Globus pallidus (tissue), 1 donor: ENCODE measurements at places on chromosomes 5 and 9.

- DNase-seq, result no peak
Observed at GRCh38 chr5:82045554-82046275, 73.9 kb downstream of the ATG10 start.

- DNase-seq, result no peak
Observed at GRCh38 chr9:37923118-37923795, 19.3 kb upstream of the SLC25A51 start.

DNA sequence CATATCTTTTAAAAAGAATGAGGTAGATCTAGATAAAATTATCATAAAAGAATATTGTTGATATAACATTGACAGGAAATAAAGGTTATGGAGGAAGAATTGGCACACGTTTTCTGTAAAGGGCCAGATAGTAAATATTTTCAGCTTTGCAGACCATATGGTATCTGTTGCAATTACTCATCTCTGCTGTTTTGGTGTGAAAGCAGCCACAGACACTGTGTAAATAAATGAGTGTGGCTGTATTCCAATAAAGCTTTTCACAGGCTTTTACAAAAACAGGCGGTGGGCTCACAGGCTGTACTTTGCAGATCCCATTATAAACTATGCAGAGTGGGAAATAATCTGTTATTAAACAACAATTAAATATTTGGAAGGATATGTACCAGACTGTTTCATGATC, 87.4 kb downstream of the SGCD start:
- DNase-seq, result no peak

DNA sequence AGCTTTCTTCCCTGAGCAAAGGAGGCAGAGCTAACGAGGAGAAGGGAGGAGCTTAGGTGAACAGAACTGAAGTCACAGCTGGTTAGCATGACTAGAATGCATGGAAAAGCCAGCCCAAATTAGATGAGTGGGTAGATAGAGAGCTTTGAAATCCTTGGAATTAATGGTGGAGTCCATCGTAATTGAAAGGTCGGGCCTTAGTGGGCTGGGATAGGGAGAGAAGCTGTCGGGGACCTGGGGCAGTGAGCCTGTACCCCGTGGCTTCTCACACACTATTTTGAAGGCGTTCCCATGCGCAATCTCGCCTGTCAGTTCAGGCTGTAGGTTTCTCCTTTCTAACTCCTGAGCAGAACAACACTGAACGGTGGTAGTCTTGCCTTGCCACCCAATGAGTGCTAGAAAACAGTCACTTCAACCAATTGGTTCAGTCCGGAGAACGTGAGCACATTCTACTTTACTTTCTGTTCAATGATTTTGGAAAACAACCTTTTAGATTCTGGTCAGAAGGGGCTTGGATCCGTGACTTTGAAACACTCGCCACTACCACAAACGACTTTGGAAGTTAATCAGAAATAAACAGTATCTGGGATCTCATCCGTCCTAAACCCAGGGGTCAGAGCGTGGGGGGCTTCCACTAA, 655 bp upstream of the RAI14 start:
- peak; percentile 75 for DNase-seq

GRCh38 chr5:73292816-73293459, 119.9 kb downstream of the TMEM174 start:
- no peak for DNase-seq

- DNase-seq, result no peak
Observed at GRCh38 chr9:108746864-108747263, 108.9 kb downstream of the ACTL7B start.

DNA sequence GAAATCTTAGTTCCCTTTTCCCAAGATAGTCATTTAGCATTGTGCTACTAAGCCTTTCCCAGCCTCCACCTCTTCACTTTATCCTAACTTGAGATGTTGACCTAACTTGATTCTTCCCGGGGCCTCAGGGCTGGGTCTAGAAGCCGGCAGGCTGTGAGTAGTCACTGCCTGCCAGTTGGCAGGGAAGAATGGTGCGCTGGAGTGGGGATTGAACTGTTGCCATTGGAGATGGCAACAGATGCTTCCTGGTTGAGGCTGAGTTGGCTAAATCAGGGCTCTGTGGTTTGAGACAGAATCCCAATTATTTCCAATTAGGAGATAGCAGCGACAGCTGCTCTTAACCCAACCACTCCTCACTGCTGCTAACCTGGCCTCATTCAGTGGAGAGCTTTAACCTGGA, 343.1 kb downstream of the BRINP1 start:
- peak; percentile 55 for DNase-seq

- no peak for DNase-seq
Observed at GRCh38 chr9:124593200-124593599, 86.0 kb upstream of the NR5A1 start.

DNA sequence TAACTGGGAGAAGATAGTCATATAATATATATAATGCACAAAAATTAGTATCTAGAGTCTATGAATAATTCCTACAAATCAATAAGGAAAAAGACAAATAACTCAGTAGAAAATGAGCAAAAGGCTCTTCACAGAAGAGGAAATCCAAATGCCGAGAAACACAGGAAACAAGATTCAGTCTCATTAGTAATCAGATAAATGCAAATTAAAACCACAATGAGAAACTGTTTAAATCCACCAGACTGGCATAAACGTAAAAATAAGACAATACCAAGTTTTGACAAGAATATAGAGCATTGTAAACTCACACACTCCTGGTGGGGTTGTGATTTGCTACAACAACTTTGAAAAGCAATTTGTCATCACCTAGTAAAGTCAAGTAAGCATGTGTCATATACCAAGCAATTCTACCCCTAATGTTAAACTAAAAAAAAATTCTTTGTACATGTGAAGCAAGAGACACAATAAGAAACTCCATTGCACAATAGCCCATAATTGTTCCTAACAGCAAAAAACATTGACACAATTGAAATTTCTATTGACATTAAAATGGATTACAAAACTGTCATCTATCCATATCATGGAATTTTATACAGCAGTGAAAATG, 21.0 kb upstream of the UBLCP1 start:
- DNase-seq, result no peak

DNA sequence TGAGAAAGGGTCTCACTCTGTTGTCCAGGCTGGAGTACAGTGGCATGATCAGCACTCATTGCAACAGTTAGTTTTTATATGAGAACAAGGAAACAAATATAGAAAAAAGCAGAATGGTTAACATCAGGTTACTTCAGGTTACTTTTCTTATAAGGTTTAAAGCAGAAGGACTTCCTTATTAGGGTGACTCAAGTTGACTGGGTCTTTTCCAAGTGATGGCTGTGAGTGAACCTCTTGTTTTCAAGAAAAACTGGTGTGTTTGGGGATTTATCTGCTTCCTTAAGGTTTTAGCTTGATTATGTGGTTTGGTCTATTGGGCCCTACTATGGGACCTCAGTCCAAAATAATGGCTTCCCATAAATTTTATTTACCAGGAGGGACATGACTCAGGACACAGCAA, 99.2 kb downstream of the ARRDC3 start:
- no peak for DNase-seq

- DNase-seq, result no peak
Observed at GRCh38 chr9:4045556-4045955, 254.3 kb downstream of the GLIS3 start.

GRCh38 chr5:128213340-128213739, 129.8 kb downstream of the SLC12A2 start:
- DNase-seq, result peak; percentile 67

DNA sequence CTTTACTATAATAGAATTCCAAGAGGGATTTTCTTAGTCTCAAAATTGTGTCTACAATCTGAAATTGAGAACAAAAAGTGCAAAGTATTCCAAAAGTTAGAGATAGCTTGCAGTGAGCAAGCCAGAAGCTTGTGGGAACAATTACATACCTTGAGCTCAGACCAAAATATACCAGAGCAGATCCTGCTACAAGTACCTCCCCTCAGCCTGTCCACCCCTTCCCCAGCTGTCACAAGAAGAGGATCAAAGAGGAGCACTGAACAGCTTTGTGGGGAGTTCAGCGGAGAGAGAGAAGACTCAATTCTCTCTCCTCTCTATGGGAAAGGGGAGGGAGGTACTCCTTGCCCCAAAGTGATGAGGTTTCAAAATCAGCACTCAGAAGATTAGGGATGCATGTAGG, 869.2 kb upstream of the DMAC1 start:
- no peak for DNase-seq

GRCh38 chr5:91865915-91866314, 482.8 kb upstream of the ARRDC3 start:
- no peak for DNase-seq

DNA sequence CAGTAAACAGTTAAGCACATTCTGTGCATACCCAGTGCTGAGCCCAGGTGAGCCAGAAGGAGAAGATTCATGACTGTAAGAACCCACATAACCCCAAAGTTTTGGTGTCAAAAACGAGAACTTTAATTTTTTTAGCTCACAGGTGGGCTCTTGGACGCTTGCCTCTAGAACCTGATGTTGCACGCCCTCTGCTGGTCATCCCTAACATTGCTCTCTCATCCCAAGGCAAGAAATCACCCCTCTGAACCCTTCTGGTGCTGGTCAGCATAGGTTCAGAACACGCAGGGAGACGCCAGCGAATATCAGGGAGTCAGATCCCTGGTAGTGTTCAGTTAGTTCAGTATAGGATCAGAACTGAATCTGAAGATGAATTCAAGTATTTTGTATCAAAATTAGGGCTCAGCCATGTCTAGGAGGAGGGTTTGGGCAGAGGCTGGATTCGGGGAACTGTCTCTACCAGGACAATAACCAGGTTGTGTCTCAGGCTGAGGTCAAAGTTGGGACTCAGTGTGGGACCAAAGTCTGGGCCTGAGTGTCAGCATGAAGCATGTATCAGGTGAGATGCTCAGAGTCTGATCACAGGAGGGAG, 4.1 kb upstream of the DNAJB5 start:
- DNase-seq, result no peak

GRCh38 chr5:97224112-97224750, 41.2 kb upstream of the RIOK2 start:
- DNase-seq, result no peak

DNA sequence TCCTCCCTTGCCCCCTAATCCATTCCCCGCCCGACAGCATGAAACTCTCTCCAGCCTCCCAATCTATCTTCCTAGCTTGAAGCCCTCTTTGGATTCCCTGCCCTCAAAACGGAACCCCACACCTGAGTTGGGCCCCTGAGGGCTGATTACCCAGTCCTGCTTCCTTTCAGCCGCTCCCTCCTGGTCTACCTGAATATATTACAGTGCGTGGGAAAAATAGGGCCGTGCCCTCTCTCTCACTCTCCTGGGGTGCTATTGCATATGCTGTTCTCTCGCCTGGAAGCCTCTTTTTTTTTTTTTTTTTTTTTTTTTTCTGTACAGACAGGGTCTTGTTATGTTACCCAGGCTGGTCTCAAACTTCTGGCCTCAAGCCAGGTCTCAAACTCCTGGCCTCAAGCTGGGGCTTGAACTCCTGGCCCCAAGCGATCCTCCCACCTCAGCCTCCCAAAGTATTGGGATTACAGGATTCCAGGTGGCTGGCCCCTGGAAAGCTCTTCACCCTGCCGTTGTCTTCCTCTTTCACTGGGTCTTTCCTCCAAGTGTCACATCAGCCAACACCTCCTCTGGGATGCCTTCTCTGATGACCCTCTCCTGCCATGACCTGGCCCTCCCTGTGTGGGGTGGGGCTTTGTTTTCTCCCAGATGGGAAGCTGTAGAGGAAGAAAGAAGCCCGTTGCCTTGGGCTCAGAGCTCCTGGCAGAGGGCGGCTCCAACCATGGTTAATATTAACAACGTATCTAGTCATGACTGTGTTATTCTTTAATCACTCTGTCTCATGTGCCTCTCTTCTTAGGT, 8.2 kb downstream of the DNM1 start:
- DNase-seq, result no peak

- no peak for DNase-seq
Observed at GRCh38 chr9:91771027-91771426, 179.0 kb downstream of the ROR2 start.

DNA sequence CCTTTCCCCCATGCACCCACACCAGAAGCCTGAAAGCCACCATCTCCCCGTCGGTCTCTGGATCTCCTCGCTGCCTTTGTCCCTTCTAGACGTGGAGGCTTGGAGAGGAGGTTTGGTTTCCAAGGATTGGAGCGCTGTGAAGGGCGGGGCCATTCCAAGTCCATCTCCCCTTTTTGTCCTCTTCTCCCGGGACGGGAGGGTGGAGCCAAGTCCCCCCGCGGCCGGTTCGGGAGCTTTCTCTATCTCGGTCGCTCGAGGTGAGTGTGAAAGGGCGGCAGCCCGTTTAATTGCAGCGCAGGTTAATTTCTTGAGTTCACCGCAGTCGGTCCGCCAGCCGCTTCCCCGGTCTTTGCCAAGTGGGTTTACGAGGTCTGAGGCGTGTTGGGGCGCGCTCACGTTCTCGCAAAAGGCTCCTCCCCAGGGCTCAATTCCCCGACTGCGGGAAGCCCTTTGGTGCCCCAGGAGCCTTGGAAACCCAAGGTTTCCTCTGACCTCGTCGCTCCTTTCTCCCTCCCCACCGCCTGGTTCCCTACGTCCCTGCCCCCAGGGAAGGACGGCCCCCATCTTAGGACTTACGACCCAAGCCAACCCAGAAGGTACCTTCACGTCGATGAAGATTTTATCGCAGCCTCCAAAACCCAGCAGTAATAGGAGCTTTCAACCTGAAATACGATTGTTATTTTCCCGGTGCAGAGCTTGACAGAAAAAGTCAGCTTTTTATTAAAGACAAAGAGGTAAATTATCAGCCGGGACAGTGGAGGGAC, 2.8 kb upstream of the ZNF462 start:
- DNase-seq, result no peak

DNA sequence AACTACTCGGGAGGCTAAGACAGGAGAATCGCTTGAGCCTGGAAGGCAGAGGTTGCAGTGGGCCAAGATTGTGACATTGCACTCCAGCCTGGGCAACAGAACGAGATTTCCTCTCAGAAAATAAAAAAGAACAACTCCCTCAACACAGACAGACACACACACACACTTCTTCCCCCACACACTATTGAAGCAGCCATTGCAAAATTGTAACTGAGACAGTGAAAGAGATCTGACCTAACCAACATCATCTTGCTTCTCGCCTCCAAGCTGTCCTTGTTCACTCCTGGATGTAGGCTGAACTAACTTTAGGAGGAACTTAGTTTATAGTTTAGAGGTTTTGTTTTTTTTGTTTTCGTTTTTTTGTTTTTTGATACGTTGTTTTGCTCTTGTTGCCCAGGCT, 13.0 kb upstream of the PLIN2 start:
- DNase-seq, result no peak

- no peak for DNase-seq
Observed at GRCh38 chr9:80078826-80079225, 507.1 kb downstream of the TLE4 start.

GRCh38 chr5:53246042-53246836, 136.7 kb upstream of the MOCS2 start:
- no peak for DNase-seq

GRCh38 chr9:129524582-129525270, 96.2 kb downstream of the C9orf50 start:
- DNase-seq, result no peak

- no peak for DNase-seq
Observed at GRCh38 chr9:2163231-2163885, 148.2 kb downstream of the SMARCA2 start.

- DNase-seq, result no peak
Observed at GRCh38 chr9:9792144-9792857, 820.5 kb downstream of the PTPRD start.

- DNase-seq, result no peak
Observed at GRCh38 chr9:68778635-68779034, 73.6 kb downstream of the PIP5K1B start.
